ENCODE measurements at places on chromosomes 12 and 14.

DNA sequence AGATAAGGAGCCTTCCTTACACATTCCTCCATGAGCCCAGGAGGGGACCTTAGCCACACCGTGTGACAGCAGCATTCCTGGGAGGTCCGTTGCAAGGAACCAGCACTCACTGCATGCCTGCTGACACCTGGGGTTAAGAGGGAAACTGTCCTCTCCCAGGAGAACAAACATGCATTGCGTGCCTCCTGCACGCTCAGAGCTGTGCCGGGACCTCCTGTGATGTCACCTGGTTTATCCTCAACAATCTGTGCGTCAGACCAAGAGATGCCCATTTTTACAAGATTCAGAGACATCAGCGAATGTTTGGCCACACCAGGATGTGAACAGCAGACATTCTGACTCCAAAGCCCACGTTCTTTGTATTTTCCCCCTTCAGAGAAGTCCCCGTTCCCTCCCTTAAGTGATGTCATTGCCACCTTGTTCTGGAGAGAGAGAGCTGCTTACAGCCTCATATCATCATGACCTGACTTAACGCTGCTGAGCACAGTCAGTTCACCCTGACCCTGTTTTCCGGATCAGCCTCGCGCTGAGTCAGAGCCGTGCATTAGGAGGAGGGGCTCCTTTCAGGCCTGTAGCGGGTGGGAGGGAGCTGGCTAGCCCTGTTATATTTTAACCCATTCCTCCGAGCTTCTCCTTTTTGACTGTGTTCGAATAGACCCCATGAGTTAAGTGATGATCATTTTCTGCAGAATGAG is 36.2 kb downstream of the TMEM120B start:
- DNase-seq = peak; percentile 30

DNA sequence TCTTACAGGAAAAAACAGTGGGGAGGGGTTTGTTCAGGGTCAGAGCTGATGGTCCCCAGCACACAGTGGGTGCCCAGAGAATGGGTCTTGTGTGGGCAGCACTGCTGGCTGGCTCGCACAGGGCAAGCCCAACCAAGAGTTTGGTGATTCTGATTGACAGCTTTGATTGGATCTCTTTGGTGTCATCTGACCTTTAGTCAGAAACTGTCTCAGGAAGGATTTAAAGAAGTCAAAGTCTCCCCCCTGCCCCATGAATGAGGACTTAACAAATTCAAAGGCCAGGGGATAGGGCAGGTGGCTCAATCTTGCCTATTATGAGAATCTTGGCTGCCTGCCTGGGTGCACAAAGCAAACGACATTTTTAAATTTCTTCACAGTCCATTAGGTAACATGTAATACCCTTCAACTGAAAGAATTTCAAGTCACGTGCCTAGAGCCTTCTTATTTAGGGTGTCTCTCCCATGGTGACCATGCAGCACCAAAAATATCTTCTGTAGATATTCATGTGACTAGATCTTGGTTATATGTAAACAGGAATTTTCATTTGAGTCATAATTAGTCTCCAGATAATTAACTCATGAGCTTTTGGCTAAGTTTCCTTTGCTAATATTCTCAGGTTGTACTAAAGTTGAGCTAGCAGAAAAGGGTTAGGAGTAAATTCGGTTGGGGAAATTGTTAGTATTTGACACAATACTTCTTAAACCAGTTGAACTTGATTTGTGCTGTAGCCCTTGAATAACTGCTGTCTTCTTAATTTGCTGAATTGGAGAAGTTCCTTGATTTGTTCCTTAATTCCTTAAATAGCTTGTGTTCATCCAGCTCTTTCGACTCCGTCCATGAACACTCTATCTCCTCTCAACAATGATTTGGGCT is 54.5 kb upstream of the HECTD1 start:
- no peak for DNase-seq

- DNase-seq = peak; percentile 12
These were observed 125.6 kb upstream of the FGD4 start for GRCh38 chr12:32273712-32274111.

GRCh38 chr14:98903371-98903770 is 368.6 kb downstream of the BCL11B start:
- no peak for DNase-seq

DNA sequence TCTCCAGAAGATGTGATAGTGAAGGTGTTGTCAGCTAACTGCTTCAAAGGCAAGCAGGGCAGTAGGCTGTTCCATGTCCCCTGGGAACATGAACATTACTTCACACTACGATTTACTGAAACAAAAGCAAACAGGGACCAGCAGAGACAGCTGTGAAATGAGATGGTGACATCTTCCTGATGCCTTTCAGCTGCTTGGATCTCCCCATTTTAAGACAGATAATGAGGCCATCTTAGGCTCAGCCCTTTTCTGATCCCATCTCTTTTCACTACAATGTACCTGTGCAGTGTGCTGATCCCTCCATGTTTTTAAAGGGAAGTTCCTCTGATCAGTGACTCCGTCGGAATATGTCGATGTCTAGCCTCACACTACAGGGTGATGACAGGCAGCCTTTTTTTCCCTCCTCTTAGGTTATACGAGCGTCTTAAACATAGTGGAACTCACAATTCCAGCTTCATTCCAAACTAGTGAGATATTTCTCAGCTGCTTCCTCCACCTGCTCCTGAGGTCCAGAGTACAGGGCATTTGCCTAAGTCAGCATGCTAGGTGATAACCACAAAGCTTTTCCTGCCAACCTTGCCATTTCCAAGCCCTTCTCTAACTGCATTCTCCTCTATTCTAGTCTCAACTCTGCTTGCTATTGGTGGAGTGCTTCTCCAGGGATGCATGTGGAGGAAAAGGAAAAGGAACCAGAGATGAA is 87.6 kb upstream of the EGLN3 start:
- DNase-seq = no peak
